GM23338 (cell line): ENCODE measurements at places on chromosomes 6 and 20.
A peak's percentile ranks its signal among the peaks of the same experiment; 100 is the strongest.

GRCh38 chr6:112925702-112926101 lies 578.6 kb downstream of the RFPL4B start:
- DNase-seq = no peak

GRCh38 chr6:105797983-105798453 lies 288.1 kb upstream of the PRDM1 start:
- DNase-seq = no peak

DNA sequence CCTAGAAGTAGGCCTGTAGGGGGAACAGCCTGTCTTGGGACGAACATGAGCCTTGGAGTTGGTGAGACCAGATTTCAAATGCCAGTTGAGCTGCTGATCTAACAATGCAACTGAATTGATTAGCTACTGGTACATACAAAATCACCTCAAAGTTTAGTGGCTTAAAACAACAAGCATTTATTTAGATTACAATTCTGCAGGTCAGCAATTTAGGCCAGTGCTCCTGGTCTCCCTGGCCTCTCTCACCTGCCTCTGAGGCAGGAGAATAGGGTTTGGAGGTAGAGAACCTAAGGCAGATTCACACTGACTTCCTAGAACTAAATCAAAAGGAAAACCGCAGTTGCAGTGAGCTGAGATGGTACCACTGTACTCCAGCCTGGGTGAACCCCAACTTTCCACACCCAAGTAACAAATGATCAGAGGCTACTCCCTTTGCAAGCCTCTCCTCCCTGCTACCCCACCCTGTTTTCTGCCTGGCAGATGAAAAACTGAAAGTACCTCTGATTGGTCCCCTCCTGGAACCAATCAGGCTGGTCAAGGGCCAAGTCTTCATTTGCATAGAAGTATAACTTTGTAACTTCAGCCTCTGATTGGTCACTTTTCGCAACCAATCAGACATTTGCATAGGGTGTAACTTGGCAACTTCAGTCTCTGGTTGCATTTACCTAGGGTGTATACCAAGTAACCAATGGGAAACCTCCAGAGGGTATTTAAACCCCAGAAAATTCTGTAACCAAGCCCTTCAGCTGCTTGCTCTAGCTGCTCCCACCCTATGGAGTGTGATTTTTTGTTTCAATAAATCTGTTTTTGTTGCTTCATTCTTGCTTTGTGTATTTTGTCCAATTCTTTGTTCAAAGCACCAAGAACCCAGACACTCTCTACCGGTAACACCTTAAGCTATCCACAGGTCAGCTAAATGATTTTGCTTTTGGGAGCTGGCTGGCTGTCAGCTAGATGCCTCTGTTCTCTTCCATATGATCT lies 8.1 kb upstream of the UBR2 start:
- peak; percentile 62 for DNase-seq

DNA sequence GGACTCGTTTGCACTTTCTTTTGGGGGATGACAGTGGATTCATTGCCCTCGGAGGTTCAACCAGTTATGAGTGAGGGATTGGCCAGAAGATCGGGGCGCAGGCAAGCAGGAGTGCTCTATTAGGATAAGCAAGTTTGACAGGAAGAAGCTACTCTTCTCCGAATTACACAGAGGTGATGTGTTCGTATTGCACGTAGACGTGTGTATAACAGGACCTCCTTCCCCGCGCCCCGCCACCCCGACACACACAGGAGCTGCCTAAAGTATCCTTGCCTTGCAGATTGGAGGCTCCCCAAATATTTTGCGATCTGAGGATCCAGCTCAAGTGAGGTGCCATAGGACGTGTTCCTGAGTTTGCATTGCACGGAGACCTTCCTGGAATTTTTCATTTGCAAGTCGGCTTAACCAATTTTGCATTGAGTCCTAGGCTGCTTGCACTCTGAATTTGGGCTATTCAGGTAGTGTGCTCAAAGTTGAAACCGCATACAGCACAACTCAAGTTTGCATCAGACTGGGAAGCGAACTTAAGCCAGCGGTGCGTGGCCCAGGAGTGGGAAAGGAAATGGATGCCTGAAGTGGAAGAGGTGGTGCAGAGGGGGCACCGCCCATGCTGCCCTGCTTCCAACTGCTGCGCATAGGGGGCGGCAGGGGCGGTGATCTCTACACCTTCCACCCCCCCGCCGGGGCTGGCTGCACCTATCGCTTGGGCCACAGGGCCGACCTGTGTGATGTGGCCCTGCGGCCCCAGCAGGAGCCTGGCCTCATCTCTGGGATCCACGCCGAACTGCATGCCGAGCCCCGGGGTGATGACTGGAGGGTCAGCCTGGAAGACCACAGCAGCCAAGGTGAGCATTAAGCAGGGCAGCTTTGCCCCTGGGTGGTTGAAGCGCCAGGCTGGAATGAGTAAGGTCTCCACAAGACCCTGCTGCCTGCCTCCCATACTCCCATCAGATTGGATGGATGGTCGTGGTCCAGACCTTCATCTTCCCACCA lies 770 bp downstream of the TCF19 start:
- peak; percentile 82 for DNase-seq

- DNase-seq = no peak
These were observed 217.7 kb downstream of the ATXN1 start for GRCh38 chr6:16543521-16543920.

- no peak for DNase-seq
These were observed 63.4 kb upstream of the HMGCLL1 start for GRCh38 chr6:55642366-55642765.

DNA sequence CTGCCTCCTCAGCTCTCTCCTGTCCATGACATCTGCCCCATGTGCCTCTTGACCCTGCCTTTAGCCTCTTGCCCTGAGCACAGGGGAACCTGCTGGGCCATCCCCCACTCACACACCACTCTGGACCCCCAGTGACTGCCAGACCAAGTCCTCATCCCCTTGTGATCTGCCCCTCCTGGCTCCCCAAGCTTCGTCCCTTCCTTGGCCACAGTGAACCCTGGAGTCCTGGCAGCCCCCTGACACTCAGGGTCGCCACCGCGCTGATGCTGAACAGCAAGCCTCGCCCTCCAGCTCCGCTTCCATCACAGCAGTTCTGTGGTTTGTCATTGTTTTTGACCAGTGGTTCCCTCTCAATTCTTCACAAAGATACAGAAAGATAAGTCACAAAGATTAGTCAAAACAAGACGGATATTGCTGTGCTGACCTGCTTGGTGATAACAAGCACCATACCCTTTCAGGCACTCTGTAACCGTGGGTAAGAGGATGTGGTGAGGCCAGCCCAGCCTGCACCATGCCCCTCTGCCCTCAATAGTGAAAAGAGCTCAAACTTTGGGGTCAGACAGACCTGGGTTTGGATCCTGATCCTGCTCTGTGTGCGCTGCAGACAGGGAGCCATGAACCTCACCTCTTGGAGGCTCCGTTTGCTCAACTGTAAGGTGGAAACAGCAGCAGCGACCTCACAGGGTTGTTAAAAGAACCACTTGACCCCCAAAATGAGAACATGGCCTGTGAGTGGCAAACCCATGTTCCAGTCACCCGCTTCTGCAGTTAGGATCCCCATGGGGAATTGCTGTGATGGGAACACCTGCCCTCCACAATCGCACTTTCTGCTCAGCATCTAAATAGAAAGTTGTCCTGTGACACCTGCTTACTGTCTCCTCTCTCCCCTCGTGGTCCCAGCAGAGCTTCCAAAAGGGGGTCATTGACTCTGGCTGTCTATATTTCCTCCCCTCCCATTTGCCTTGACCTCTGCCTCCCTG lies 114.5 kb downstream of the TOX2 start:
- DNase-seq = no peak

GRCh38 chr6:100453701-100454521 lies 10.8 kb downstream of the SIM1 start:
- DNase-seq = peak; percentile 90

GRCh38 chr6:88662653-88663174 lies 300.7 kb downstream of the RNGTT start:
- DNase-seq = no peak

GRCh38 chr6:41371992-41372831 lies 36.8 kb downstream of the NCR2 start:
- peak; percentile 70 for DNase-seq

DNA sequence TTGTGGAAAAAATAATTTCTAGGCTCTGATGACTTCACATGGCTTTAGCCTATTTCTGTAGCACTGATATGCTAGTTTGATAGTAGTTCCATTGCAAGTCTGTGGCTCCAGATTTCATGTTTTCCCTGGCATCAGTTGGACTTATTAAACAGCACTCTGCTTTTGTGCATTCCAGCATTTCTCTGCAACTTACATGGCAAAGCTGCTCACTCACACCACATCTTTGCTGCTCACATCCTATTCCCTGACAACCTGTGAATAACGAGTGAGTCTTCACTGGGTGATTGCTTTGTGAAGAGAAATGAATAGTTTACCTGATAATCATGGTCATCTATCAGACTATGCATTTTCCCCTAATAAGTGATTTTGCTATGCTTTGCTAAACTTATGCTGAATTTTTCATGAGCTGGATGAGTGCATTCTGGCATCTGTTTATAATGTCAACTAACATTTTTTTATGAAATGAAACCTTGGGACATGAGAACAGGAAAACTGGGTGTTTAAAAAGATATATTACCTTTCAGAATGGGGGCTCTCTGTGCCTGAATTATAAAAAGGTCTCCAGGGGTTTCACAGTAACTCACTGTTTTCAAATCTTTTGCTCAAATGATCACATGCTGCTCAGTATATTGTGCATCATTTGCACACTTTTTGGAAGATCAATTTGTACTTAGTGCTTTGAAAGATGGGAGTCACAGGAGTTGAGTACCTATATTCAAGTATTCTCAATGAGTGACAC lies 301.8 kb downstream of the TBC1D32 start:
- DNase-seq = no peak

- peak; percentile 60 for DNase-seq
These were observed 95.0 kb downstream of the SCML4 start for GRCh38 chr6:107729098-107729497.

DNA sequence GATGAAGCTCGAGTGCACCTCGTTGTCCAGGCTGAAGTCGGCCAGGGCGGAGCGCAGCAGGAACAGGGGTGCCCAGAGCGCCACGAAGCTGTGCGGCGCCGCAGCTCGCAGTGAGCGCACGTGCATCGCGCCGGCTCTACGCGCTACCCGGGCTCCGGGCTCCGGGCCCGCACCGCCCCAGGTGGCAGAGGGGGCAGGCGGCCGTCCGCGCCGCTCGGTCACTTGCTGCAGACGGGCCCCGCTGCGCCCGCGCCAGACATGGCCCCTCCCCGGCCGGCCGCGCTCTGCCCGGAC lies 497 bp downstream of the BMP7 start:
- no peak for DNase-seq

- DNase-seq = peak; percentile 69
These were observed at the start of gene PPP1R18 for GRCh38 chr6:30686009-30686907. Gene PPP1R18 (minus strand): TSS chr6:30686645. CDS start chr6:30686018, 627 bp downstream.

DNA sequence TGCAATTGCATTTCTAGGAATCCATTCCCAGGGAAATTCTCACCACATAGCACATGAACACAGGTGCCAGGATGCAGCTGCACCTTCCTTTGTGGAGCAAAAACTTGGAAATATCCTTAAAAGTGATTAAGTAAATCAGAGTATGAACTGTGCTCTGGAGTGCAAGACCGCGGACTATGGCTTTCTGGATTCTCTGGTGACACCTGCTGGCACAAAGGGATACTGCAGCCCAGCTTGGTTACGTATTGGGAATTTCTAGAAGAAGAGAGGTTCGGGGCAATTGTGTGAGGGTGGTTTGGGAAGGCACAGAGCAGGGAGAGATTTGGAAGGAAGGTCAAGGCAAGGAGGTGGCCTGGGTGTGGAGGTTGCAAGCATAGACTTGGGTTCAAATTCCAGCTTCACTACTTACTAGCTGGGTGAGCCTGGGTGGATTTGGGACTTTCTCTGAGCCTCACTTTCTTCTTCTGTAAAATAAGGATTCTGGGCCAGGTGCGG lies 15.9 kb upstream of the PEDS1 start:
- DNase-seq = peak; percentile 88

DNA sequence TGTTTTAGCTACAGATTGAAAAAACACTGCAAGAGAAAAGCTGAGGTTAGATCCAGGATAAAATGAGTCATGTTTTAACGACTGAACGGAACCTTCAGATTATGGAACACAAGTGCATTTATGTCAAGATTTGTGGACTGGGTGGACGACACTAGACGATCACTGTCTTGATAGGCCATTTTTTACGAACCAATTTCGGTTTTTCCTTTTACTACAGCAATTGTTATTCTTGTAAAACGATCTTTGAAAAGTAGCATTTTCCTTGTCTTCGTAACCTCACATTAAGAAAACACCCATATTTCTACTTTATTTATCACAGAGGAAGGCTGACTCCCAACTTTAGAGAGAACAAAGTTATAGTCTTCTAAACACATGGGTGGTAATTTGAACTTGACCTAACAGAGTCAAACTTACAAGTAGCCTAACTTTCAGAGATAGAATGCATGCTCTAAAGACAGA lies 294.2 kb upstream of the TCF21 start:
- no peak for DNase-seq

DNA sequence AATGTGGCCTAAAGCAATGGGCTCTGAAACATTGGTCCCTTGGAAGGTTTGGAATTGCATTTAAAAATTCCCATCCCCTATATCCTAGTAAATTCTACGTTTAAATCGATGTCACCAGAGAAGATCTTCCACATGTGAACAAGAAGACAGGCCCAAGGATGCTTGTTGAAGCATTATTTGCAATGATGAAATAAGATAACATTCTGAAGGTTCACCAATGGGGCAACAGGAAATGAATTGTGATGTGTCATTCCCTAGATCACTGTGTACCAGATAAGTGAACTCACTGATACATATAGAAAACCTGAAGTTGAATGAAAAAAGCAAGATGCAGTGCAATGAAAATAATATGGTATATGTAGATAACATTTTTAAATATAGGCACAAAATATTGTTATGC lies 464.3 kb upstream of the BTBD3 start:
- no peak for DNase-seq

- no peak for DNase-seq
These were observed 12.9 kb downstream of the SLC9A8 start for GRCh38 chr20:49825521-49826033.

DNA sequence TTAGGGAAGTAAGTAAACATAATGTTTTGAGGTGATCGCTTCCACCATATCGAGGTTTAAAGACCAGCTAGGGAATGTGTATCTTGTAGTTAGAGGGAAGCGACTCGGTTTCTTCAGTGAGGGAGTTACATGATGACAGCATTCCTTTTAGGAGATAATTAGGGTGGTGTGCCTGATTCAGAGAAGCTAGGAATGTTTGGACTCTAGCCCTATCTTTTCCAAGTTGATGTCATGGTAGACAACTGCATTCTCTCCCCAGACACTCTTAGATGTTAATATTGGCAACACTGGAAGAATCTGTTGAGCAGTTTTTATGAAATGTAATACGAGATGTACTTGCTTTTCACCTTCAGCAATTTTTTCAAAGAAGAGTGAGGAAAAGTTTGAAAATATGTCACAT lies 12.9 kb upstream of the HIVEP1 start:
- no peak for DNase-seq

GRCh38 chr20:14720251-14720650 lies 382.8 kb upstream of the FLRT3 start:
- DNase-seq = no peak

GRCh38 chr6:108156180-108156937 lies 9.5 kb upstream of the NR2E1 start:
- DNase-seq = peak; percentile 61

DNA sequence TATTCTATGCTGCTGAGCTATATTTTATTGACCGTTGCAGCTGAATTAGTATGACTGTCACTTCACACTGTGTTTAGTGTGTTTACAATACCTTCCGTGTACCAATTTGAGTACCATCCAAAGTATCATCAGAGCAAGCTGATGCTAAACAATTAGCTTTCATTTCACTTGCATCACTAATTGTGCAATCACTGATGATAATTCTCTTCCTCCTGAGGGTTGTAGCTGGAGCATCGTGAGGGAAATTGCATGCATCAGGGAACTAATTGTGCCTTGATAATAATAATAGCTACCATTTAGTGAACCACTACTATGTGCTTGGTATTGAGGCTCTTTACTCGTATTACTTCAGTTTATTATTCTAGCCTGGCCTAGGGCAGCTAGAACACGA lies 384.8 kb upstream of the SOX4 start:
- DNase-seq = no peak
